Vagina (tissue), 2 donors: ENCODE measurements at places on chromosomes 3 and 15. TPM values are rescaled to one million over a fixed set of nuclear protein-coding genes. Genes with fewer than 3 reads are reported as not detected.
A peak's percentile ranks its signal among the peaks of the same experiment; 100 is the strongest.

- no peak for DNase-seq
These were observed 126.7 kb downstream of the UACA start for GRCh38 chr15:70636540-70637165.

GRCh38 chr15:86875067-86875466 lies 795.4 kb downstream of the AGBL1 start:
- no peak for DNase-seq

- DNase-seq, result no peak
These were observed 5.1 kb downstream of the ATP13A3 start for GRCh38 chr3:194481525-194482195.

GRCh38 chr3:125048282-125048681 lies 7.5 kb downstream of the HEG1 start:
- no peak for DNase-seq

DNA sequence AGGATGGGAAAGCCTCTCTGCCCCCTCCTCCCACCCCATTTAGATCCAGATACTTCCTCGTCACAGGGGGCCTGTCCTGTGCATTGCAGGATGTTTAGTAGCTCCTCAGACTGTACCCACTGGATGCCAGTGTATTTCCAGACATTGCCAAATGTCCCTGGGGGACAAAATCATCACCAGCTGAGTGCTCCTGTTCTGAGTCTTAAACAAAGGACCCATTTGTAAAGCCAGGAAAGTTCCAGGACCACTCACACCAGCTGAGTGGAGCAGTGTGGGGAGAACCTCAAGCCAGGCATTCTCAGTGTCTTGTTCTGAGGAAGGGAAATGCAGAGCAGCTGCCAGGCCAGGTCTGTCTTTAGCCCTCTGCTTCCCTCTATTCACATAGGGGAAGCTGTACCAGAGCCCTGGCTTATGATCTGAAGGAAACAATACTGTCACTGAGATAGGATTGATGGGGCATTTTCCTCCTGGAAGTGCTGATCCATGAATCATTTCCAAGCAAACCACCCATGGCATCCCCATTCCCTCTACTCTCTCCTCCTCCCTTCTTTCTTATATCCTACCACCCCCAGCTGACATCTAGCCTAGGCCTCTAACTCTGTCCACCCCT lies 67.4 kb upstream of the MEX3B start:
- DNase-seq, result no peak

DNA sequence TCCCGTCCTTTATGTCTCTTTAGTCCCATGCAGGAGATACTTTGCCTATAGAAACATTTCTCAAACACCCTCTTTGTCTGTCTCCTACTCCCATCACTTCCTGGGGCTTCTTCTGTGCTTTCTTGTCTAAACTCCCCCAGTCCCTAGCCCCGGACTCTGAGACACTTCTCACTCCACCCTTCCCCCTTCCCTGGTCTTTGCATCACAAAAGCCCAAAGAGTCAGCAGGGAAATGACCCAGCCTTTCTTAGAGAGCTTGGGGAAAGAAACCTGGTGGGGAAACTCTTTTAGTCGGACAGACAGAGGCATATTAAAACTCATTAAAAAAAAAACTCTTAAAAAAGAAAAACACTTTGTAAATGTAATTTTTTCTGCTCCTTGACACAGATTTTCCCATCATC lies 211.2 kb downstream of the TJP1 start:
- DNase-seq, result no peak

DNA sequence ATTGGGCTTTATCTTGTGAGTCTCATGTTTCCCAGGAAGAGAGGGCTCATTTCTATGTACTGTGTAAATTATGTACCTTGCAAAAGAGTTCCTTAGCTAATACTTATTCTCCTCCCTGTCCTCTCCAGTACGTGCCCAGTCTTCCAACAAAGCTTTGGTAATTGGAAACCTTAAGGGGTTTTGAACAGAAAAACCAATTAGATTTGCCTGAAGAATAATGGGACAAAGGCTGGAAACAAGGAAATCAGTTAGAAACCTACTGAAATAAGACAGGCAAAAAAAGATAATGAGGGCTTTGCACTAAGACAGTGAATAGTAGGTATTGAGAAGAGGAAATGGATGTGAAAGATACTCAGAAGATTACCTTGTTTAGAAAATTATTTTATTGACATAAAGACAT lies 82.5 kb downstream of the SPRED1 start:
- no peak for DNase-seq

Gene ZNF639
- total RNA-seq, result 37.3 TPM

GRCh38 chr3:122299872-122300460 lies 25.1 kb upstream of the CSTA start:
- no peak for DNase-seq

GRCh38 chr3:98038286-98038685 lies 3.2 kb upstream of the GABRR3 start:
- no peak for DNase-seq

DNA sequence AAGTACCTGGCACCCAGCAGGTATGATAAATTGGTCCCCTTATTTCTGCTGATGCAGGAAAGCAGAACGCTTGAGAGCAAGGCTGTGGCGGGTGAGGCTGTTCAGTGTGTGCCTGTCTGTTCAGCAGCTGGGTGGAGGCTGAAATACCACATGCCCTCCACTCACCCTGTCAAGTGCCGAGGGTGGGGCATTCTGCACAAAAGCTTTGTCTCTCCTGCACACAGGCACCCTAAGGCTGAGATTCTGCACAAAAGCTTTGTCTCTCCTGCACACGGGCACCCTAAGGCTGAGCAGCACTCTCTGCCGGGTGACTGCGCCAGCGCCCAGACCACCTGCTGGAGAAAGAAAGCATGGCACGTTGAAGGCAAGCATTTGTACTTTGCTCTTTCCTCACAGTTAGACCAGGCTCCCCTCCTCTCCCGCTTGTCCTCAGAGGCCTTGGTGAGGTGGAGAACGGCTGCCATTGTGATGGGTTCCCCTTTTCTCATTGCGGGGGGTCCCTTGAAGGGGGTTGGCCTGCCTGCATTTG lies 97.5 kb downstream of the BDH1 start:
- DNase-seq, result no peak

DNA sequence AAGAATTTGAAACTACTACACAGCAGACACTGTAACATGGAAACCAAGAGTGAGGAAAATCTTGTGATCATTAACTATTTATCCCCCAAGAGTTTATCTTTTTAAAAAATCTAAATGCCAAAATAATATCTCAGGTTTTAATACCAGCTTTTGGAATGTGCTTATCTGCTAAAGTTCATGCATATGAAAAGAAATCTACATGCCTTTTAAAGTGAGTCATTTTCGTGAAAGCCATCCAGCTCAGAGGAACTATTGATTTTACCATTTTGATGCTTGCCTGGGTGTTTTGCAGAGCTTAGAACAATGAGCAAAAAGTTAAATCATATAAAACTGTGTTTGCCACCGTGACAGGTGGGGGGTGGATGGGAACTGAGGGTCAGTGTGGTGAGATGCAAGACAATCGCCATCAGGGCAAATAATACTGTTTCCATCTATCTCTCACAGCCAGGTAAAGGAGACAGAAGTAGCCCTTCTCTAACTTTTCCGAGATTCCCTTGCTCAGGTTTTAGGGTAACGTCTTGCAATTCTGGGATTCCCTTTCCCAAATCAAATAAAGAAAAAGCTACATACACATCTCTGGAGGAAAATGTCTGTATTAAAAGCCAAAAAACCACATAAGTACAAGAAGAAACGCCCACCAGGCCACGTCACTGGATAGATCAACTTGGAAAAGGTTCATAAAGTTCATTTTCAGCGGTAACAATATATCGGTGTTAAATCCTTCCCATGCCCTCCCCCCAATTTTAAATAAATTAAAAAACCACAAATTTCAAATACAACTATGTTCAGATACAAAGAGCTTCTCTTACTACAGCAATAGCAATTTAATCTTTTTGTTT lies 2.0 kb downstream of the TMEM158 start:
- DNase-seq, result no peak

DNA sequence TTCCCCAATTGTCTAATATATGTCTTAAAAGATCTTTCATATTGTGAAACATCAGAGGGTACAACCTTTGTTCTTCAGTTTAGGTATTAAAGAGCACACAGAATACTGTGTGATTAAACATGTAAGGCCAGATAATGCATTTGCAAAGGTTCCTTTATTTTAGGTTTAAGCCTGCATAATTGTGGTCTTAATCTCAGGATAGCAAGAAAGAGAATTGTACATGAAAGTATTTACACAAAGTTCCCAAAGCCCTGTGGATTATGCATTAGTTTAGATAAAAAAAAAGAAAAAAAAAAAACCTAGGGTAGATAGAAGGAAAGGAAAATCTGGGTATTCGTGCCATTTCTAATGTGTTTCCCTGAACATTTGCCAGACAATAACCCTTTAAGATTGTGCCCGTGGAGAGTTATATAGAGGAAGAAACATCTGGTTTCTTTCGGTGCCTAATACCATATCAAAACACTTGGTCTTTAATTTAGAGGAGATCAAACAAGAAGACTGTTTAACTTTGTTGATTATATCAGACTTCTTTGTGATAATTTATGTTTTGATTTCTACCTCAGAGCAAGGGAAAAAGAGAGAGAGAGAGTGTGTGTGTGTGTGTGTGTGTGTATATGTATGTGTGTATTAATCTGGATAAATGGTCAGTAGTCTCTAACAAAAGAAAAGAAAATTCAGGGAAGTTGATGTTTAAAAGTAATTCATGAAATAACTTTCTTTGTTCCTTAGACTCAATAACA lies 139.6 kb upstream of the CGNL1 start:
- DNase-seq, result no peak

DNA sequence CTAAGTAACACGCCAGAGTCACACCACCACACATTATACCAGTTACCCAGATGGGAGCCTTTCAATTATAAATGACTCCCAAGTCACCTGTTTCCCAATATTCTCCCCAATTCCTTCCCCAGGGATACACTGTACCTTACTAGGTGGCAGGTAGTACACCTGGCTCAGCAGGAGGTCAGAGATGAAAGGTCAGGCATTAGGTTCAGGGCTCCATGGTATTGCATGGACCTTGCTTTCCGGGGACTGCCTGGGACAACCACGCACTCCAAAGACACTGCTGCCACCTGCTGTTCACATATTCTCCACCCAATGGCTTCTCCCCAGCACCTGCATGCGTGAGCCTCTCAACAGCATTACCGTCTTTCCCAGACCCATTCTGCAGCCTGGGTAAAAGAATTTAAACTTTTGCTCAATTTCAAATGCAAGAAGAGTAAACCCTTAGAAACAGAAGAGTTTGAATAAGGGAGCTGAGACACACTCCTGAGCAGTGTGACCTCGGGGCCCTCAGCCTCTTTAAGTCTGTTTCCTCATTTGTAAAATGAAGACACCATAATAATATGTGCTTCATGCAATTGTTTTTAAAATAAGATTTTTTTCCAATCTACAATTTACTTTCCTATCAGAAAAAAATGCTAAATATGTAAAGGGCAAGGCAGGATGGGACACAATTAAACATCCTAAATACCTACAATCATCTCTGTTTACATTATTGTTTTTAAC lies 28.0 kb upstream of the LACTB start:
- DNase-seq, result no peak

Gene PP2D1
- total RNA-seq, result not detected

Gene SLC9C1
- total RNA-seq, result not detected

DNA sequence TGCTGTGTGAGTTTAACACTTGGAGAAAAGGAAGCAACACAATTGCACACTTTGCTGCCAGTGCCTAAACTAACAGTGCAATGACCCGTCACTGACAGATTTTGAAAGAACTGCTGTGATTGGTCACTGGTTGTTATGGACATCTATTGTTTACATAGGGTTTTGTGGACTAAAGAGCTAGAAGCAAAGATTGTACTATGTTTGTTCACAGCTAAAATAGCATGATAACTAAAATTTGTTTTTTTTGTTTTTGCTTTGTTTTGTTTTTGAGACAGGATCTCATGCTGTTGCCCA lies 112.4 kb upstream of the GOLGA8J start:
- no peak for DNase-seq

Gene CD200R1
- 0.49 TPM for total RNA-seq

Gene CNTN3
- not detected for total RNA-seq

DNA sequence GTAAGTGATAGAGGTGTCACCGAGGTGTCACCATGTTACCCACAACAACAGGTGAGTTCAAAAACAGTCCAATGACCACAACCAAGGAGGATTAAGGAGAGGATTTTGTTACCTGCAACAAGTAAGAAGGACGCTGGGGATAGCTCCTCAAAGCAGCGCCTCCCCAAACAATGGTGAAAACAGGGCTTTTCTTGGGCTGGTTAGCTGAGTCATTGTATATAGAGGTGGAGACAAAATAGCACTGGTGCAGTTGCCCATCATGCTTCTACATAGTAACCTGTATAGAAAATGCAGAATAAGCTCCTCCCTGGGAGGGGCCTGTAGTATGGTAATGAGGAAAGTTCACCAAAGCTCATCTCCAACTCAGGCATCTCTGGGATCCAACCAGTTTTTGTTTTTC lies 116.9 kb upstream of the EIF1B start:
- peak; percentile 54 for DNase-seq
